ENCODE measurements at places on chromosomes 4 and X. TPM values are rescaled to one million over a fixed set of nuclear protein-coding genes. Genes with fewer than 3 reads are reported as not detected.

GRCh38 chr4:124061413-124061812 is 651.1 kb downstream of the ANKRD50 start:
- H3K27ac ChIP-seq = peak overlapping the region; percentile 74
- no peaks in the 10 kb centered on the region for H3K27me3 ChIP-seq
- H3K4me3 ChIP-seq = no peak overlapping the region
- DNase-seq = no peak
- peaks cover 33% of the 10 kb centered on the region for H3K4me1 ChIP-seq

DNA sequence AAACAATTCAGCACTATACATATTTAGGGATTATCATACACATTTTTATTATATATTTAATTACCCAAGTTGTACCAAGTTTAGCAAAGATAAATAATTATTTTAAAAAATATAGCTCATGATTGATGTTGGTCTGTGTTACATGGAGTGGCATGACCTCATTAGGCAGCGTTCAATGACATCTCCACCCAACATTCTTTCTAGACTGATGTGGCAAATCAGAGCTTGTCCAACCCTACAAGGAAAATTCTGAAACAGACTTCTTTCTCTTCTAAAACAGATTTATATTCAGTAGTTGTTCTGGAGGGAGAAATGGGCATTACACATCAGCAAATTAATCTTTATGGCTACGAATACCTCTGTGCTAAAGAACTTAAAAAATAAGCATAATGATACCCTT is 189.7 kb downstream of the PDGFC start:
- no peak for DNase-seq
- no peak overlapping the region for H3K4me3 ChIP-seq
- H3K27me3 ChIP-seq = no peaks in the 10 kb centered on the region
- H3K36me3 ChIP-seq = no peaks in the 10 kb centered on the region

GRCh38 chr4:68433582-68433981 is 13.7 kb upstream of the TMPRSS11E start:
- H3K27me3 ChIP-seq = no peaks in the 10 kb centered on the region
- no peak for DNase-seq
- no peak overlapping the region for H3K4me3 ChIP-seq

Gene PABPC1L2A
- not detected for total RNA-seq

GRCh38 chr4:76365636-76366035 is 55.3 kb downstream of the CCDC158 start:
- H3K36me3 ChIP-seq = no peaks in the 10 kb centered on the region
- H3K27me3 ChIP-seq = no peaks in the 10 kb centered on the region
- H3K4me3 ChIP-seq = no peak overlapping the region
- H3K27ac ChIP-seq = no peak overlapping the region
- no peaks in the 10 kb centered on the region for H3K4me1 ChIP-seq
